ENCODE measurements at places on chromosomes 7 and 10.

DNA sequence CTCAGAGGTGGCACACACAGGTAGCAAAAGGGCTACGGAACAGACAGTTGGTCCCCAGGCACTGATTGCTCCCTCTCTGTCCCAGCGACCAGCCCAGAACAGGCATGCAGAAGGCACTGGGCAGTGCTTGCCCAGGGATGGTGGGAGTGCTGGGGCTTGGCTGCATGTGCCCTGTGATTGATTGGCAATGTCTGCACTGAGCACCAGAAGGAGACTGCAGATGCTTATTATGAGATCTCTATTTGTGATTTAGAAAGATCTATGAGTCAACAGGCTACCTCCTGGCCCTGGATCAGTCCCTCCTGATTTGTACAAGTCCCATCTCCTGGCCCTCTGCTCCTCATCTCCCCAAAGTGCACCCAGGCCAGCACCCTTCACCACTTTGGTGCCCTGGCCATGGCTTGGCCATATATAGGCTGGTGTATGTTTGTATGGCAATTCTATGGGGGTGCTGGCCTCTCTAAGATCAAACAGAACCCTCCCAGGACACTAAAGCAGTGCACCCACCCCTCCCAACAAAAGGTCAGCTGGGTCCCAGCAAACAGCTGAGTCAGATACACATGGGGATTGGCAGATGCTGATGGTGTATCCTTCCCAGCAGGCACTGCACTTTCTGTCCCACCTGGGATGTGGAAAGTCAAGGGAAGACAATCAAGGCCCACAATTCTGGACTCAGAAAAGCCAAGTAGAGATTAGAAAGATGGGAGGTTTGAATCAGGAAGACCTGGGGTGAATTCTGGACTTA lies 30.9 kb downstream of the CAMK2B start:
- no peak for DNase-seq

GRCh38 chr7:128168667-128169210 lies 72.3 kb upstream of the LEP start:
- no peak for DNase-seq

DNA sequence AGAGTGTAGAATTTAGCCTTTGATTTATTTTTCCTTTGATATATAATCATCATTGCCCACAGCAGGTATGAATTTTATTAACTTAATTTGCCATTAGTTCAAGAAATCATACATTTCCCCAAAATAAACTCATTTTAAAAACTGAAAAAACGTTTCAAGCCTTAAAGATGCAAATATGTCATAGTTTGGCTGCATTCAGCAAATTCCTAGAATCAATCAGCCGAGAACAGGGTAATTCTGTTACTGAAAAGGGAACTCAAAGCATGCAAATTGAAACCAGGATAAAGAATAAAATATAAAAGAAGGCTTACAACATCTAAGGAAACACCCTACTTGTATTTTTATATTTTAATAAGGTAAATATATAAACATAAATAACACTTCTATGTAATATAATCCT lies 233.8 kb upstream of the PRKCQ start:
- DNase-seq: no peak

DNA sequence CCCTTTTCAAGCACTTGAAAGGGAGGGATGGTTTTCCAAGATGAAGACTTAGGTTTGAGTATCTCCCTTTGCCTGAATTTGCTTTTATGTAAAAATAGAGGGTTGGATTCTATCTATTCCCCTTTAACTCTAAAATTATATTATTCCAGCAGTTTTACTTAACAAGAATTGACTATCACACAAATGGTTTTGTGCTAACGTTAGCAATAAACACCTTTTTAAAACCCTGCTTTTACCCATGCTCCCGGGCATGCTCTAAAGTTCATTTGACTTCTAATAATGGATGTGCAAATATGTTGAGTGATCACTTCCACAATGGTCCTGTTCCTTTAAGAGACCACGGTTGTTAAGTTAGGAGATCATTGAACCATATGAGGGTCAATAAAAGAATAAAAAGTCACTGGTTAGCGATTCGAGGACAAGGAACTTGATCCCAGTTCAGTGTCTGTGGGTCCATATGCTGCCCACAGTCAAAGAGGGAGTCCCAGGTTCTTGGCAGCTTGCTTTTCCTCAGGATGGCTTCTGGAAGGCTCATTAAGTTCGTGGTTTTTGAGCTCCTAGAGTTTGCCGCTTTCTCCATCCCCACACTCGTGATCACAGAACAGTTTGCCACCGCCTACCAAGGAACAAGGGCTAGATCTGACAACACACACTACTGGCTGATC lies at the start of gene TMEM236:
Gene TMEM236, plus strand, starts transcription at position 421 of the 665 bp plus-strand sequence. Its CDS starts 95 bp downstream, at position 516.
- no peak for DNase-seq

GRCh38 chr7:150695654-150696053 lies 10.1 kb downstream of the GIMAP2 start:
- DNase-seq: no peak

DNA sequence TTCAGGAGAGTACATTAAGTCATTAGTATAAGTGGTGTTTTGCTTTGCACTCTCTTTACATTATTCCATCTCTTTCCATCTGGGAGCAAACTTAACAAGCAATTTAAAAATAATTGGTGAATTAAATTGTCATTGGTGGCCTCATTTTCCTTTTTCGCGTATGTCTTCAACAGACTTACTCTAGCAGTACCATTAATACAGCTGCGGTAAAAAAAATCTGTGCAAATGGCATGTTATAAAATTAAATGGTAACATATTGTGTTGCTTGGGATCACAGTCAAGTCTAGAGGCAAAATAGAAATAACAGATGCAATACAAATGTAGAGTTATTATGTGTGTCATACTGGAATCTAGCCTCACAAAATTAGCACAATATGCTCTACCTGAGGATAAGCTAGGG lies 322.4 kb downstream of the PCDH15 start:
- no peak for DNase-seq

DNA sequence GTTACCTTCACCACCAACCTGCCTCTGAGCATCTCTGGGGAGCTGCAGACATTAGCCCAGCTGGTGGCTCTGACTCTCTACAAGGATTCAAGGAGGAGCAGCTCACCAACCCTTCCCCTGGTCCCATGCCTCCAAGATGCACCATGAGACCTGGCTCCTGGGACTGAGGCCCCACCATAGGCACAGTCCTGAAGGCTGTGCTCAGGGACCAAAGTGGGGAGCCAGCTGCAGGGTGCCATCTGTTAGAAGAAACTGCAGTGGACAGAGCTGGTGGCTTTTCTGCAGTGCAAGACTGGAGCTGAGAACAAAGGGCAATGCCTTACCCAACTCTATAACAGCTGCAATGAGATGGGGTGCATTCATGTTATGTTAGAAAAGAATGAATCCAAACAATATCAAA lies 581.6 kb downstream of the TCERG1L start:
- DNase-seq: no peak

- DNase-seq: peak; percentile 67
Measured at GRCh38 chr7:76201732-76202665, at the start of gene SRRM3. TSS of gene SRRM3 (plus strand) at chr7:76201896. CDS start at chr7:76235067, 33,171 bp downstream.

DNA sequence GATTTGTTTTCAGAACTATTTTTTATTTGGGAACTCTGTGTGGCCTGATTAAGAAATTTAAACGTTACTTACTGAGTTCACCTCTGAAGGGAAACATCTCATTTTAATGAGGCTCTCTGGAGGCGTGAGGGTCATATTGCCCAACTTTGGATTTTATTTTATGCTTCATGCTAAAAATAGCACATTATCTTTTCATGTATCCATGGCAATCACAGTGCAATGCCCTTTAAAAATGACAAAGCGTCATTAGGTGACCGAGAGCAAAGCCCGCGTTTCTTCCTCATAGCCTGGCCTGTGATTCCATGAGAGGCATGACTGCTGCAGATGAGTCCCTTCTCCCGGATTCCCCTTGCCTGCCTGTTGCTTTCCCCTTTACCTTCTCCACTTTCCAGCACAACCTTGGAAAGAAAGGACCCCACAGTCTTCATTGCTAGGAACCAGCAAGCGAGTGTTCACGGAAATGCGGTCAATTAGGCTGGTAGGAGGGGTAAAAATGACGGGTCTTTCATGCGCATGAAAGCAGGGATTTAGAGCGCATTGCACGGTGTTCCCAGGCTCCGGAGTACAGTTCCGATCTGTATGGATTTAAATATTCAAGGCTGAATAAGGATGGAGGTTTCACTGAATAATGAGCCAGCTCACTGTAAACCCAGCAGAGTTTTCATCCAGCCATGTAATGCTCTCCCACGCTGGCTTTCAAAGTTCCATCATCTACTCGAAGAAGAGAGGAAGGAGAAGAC lies 98.2 kb upstream of the PITRM1 start:
- DNase-seq: no peak

DNA sequence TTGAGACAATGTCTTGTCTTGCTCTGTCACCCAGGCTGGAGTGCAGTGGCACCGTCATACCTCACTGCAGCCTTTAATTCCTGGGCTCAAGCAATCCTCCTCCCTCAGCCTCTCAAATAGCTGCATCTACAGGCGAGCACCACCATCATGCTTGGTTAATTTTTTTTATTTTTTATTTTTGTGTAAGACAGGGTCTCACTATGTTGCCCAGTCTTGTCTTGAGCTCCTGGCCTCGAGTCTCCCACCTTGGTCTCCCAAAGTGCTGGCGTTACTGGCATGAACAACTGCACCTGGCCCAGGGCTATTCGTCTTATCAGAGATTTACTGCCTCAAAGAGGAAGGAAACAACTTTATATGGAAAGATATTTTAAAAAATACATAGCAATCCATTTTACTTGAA lies 102.8 kb upstream of the NUPR2 start:
- no peak for DNase-seq

DNA sequence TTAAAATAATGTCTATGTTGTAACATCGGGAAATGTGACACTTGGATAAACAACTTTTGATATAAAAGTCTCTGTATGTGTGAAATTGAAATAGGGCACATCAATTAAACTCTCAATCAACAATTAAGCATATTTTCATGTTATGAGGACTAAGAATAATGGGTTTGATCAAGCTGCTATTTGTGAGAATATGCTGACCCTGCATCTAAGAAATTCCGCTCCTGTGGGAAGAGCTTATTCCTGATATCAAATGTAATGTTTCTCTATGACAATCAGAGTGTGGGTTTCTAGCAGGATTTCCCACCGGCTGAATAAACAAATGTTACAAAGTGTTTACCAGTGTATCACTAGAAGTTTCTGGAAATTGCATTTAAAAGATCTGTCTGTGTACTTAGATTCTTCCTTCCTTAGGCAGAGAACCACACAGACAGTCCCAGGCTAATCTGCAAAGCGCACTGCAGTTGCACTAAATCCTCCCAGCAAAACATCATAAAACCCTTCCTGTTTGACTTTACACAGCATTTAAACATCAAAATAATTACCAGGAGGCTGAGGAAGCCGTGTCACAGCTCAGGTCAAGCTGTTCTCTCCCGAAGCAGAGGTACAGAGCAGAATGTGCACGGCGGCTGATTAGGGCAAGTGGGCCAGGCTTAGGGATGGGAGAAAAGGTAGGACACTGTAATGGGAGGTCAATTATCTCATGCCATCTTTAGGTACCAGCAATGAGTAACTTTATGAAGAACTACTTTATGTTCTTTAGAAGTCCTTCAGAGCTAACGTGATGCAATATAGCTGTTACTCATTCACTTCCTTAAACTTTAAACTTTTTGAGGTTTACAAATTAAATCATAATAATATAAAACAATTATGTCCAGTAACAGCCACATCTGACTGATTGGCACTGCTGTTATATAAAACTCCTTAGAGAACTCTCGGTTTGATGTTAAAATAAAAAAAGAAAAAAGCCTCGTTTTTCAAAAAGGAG lies 109.1 kb upstream of the CTTNBP2 start:
- no peak for DNase-seq

- DNase-seq: no peak
Measured at GRCh38 chr10:47339759-47340607, 8.2 kb upstream of the RBP3 start.

DNA sequence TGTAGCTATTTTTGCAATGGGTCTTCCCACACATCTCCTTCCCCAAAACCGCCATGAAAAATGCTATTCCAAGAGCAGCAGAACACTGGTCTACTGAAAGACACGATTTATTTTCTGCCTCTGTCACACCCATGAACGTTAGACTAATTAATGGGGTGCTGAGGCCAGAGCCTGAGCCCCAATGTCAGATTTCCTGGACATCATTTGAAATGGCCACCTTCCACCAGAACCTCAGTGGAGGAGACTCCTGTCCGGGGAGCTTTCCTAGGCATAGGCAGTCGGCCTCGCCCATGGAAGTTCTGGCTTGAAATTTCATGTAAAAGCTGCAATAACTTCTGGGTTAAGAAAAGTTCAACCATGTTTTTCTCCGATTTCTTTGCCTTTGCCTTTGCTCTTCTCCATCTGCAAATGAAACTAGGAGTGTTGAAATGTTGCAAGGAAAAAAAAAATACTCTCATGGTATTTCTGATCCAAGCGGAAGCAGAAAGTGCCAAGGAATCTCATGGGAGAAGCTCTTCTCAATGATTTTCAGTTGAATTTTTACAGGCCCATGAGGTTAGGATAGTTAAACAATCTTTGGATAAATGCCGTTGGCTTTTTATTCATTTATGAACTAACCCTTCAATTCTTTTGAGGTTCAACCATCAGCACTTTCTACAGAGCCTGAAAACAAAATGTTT lies 570.8 kb upstream of the MGMT start:
- DNase-seq: no peak

DNA sequence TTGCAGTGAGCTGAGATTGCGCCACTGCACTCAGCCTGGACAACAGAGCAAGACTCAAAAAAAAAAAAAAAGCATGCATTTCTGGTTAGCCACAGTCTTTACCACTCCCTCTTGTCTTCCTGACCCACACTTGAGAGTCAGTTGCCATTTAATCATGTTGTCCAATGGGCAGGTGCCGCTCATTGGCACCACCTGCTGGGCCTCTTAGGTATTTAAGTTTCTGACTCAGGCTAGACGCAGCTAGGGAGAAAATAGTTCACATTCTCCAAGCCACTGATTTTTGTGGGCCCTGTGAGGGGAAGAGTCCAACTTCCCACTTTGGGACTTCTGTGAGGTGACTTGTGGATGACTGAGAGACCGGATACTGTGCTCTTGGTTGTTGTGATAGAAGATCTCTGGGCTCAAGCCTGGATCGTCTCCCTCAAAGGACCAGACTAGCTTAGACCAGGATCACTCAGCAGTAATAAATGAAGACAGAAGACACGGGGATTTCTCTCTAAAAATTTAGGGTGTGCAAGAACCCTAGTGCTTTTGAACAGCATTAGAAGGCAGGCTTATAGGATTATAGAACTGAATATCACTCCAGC lies 26.8 kb upstream of the SORCS3 start:
- DNase-seq: peak; percentile 38

DNA sequence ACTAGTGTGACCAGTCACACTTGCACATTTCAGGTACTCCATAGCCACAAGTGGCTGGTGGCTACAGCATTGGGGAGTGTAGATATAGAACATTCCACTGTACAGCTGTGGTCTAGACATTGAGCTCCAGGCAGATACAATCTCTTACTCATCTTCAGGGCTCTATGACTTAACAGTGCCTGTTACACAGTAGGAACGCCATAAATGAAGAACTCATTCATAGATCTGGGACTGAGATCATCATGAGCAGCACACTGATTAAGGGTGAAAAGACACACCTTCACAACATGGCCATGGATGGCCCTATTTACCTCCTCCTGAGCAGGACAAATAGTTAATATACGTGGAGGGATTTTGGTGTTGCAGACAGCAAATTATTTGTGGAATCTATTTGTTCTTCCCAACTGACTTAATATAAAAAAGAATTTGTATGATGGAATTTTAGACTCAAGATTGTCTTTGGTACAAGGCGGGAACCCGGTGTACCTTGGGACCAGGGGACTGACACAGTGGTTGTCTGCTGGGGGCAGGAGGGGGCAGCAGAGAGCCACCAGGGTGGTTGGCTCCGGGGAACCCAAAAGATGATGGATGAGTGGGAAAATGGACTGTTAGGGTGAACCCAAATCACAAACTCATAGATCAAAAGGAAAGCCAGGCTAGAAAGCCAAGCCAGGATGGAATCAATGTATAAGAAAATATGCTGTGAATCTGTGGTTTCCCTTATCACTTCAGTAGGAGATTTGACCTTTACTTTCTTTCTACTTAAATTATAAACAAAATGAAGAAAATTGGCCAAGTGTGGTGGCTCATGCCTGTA lies 24.3 kb upstream of the CPA2 start:
- DNase-seq: peak; percentile 35
